Stimulated activated CD8-positive, alpha-beta memory T cell treated with anti-CD3 and anti-CD28 coated beads, Interleukin-7, amount 100 ng/mL, for 4 hours (primary cell): ENCODE measurements at places on chromosomes 5 and 9.

DNA sequence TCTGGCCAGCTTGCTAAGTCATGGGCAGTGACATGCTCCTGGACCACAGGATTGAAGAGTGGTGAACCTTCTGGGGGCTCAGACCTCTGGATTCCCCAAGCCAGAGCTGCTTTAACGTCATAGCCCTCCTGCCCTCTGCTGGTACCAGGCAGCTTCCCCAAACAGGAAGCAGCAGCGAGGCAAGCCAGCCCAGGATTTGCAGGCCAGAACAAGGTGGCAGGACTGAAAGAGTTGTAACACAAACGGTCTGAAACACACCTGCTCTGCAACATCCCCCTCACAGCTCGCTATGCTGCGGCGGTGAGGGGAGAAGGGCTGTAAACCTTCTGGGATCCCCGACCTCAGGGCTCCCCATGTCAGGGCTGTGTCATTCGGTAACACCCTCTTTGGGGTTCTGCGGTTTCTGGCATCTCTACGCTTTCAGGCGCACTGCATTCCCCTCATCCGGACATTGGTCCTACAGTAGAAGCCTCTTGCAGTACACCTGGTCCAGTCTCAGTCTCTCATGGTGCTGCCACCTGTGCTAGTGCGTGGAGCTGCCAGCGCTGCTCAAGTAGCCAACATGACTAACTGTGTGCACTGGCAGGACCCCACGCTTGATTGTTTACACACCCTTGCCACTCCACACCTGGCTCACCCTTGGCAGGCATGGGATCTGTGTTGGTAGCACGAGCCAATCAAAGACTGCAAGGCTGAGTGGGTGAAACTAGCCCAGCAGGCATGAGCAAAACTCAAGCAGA lies 893.3 kb downstream of the PTPRD start:
- DNase-seq, result no peak

DNA sequence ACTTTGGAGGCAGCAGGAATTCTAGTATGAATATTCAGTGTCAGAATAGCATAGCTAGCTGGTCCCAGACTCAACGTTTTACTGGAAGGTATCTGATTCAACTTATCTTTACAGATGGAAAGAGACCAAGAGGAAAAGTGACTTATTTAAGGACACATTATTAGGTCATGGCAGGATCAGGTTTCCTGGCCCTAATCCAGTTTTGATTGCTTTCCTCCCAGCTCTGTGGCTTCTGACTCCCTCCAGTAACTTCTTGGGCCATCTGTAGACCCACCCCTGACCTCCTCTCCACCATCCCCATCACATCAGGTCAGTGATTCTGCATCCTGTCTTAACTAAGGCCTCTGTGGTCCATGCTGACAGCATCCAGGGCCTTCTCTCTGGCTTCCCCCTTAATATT lies 38.4 kb downstream of the SH3TC2 start:
- DNase-seq, result no peak

DNA sequence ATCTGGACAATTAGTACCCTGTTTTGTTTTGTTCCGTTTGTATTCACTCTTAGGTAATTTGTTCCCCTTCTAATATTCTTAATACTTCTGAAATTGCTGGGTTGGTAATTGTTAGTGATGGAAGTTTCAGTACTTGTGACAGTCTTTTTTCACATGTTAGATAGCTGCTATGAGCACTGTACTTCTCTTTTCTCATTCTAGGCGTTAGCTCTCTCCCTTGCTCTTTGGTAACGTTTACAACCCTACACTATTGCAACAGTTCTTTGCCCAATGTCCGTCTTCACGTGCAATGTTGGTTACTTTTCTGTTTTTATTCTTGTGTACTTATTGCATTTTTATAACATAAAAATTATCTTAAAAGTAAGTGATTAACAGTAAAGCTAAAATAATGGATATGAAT lies 1509.0 kb downstream of the MAT2B start:
- DNase-seq, result no peak

DNA sequence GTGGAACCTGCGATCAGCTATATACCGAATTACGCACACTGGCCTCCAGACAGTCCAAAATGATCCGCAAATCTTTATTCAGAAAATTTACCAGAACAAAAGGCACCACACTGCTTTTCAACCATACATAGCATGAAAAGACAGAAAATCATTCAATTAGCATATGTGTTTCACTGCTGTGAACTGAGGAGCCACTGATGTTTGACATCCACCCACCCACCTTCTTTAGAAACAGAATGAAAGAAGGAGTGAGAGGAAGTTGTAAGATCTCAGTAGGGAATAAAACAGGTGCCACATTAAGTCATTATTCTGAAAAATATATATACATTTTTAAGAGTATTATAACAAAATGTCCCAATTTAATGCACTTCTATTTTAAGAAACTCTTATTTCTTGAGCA lies 156.8 kb downstream of the NFIB start:
- no peak for DNase-seq

DNA sequence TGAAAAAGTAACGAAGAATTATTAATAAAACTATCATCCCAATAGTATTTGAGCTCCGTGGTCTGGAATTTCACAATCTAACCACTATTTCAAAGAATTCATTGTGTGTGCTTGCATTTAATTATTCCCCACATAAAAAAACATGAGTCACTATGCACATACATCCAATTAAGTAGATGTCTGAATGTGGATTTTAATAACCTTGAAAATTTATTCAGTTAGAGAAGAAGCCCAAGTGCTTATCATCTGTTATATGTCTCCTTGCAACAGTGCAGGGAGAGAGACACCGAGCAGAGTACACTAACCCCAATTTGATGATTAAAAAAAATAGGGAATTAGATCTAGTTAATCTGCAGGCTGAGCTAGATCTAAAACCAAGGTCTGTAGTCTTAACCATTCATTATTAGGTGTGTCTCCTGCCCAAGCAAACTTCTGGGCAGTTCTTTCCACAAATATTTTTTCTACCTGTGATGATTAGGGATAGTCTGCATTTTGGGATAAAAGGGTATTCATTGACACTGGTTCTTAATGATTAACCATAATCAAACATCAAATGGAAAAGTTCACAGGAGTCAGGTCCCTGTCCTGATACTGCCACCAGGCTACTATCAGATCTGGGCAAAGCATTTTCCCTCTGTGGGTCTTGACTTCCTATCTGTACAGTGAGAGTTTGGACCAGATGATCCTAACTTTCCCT lies 164.2 kb downstream of the GRIA1 start:
- no peak for DNase-seq

DNA sequence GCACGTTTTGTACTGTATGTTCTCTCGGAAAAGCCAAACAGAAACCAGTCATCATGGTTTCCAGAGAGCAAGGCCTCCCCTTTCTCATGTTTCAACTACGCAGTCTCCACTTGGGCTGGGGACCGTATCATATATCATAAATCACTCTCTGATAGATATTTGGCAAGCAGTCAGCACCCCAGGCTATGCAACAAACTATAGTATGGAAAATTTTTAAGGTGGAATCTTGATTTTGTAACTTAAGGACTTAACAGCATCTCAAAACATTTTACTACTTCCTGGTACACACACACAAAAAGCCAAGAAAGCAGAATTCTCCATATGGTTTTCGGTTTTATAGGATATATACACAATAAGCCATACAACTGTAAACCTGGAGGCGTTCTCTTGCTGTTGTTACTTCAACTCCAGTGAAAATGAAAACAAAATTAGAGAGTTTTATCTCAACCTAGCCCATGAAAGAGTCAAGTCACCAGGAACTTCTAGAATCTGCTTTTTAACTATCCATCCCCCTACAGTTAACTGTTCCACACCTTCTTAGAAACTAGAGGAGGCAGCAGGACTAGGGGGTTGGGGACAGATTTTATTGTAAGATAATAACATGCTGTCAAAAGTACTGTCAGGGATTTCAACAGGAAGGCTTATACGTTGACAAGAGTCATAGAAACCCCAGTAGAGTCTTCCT lies 283.4 kb downstream of the NFIB start:
- DNase-seq, result no peak
